ENCODE measurements at places on chromosomes 2 and 18.
A peak's percentile ranks its signal among the peaks of the same experiment; 100 is the strongest.

- DNase-seq, result no peak
Observed at GRCh38 chr2:56860991-56861390, 677.2 kb downstream of the CCDC85A start.

- no peak for DNase-seq
Observed at GRCh38 chr2:52084759-52085158, 1052.8 kb upstream of the NRXN1 start.

DNA sequence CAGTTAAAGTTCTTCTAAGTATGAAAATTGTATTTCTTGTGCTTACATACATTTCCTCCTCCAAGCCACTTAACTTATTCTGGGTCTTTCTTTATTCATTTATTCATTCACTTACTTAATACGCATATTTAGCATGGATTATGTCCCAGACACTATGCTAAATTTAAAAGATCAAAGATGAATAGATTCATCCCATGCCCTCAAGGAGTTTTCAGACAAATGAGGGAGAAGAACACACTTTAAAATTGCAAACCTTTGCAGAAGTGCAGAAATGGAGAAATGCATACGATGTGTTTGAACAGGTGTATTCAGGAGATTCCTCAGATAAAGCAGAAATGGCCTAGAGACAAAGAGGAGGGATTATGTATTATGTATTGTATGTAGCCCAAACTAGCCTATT, 298.7 kb upstream of the SOX11 start:
- no peak for DNase-seq

- no peak for DNase-seq
Observed at GRCh38 chr2:8986327-8986976, 17.0 kb downstream of the MBOAT2 start.

DNA sequence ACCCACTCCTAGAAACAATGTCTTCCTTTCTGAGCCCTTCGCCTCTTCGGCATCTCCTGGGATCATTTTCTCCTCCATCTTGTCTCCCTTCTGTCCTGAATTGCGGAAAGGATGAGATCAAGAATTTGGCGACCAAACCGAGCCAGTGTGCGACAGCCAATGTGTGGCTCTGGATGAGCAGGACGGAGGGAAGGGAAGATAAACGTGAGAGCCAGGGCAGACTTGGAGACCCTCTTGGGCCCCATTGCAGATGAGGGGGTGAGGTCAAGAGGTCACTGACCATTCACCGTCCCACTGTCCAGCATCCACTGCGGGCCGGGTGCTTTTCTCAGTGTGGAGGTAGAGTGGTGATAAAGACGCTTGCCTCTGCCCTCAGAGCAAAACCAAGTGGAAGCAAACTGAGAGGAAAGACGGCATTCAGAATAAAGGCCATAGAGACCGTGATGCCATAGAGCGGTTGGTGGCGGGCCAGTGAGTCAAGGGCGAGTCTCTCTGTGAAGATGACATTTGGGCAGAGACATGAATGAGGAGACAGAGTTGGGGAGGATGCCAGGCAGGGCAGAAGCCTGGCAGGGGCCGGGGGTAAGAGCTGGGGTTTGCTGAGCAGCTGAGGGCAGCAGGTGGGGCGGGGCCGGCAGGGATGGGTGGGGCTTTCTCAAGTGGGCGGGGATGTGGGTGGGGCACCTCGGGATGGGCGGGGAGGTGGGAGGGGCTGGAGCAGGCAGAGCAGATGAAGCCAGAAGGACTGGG, 55.6 kb downstream of the ACAA2 start:
- DNase-seq, result peak; percentile 4

- peak; percentile 94 for DNase-seq
Observed at GRCh38 chr2:15730545-15731212, 139.0 kb downstream of the DDX1 start.

- DNase-seq, result no peak
Observed at GRCh38 chr2:105888625-105889024, 143.9 kb downstream of the NCK2 start.

GRCh38 chr2:70471129-70471528, 82.5 kb downstream of the TGFA start:
- no peak for DNase-seq

- DNase-seq, result peak; percentile 83
Observed at GRCh38 chr2:238141541-238142318, 3.3 kb downstream of the KLHL30 start.

DNA sequence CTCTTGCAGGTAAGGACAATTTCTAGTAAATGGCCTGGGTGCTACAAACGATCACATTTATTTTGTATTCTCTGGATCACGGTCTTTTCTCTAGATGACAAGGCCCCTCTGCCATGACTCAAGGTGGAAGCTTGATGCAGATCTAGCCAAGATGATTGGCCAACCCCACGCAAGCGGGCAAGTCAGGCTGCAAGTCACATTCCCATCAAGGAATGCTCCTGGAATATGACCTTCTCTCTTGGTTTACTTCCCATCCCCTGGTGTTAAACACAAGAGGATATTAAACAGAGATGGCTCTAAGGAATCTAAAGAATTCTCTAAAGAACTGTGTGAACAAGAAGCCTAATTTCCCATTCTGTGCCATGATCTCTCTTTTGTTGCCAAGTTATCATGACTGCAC, 97.3 kb upstream of the SERPINE2 start:
- no peak for DNase-seq

DNA sequence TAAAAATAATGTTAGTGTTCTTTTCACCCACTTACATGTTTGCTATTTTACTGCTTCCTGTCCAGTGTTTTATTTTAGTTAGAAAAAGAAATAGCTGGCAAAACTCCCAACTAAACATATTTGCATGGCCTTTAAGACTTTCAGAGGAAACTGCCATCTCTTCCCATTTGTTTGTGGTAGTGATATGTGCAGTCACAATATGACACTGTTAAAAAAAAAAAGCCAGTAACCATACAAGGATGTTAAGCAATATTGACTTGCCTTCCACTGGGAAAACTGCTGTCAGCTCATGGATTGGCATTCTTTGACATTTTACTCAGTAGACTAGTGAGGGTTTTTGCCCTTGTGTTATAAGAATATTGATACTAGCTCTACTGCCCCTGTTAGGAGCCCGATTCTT, 29.1 kb downstream of the XIRP2 start:
- DNase-seq, result no peak

- DNase-seq, result no peak
Observed at GRCh38 chr18:70022636-70023035, 75.0 kb upstream of the CD226 start.

DNA sequence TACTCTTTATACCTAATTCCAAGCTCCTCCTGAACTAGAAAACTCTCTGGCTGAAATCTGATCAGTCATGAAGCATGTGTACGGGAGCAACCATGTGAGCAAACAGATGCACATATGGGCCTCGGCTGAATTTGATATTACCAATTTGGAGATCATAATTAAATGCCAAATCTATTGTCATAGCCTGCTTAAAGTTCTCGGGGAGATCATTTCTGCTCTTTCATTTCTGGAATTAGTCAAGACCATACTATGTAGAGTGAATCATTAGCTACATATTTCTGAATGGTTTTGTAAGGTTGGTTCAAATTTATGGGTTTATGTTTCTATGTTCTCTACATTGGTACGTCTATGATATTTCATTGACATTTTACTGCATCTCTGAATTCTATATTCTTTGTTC, 205.5 kb downstream of the UBE2E3 start:
- no peak for DNase-seq

GRCh38 chr2:28021898-28022297, 131.4 kb downstream of the BABAM2 start:
- DNase-seq, result no peak

DNA sequence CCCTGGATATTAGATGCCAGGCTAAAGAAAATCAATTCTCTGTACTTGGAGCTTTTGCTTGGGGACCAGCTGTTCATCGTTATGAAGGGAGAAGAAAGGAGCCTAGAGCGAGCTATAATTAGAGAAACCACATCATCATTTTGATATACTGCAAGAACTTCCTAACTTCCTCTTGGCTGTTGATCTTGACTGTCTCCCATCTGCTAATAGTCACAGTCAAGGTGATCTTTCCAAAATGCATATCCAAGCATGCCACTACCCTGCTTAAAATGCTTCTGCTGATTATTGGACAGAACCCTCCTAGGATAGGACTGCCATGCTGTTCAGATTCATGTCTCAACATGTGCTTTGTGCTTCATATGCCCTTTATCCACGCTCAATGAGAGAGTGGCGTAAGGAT, 54.8 kb downstream of the RAPGEF4 start:
- DNase-seq, result no peak
